A549 treated with ZK216348 at 1 μM for 4 hours (cell line): ENCODE measurements at places on chromosomes 1 and 21. TPM values are rescaled to one million over a fixed set of nuclear protein-coding genes. Genes with fewer than 3 reads are reported as not detected.

Gene WRAP73
- total RNA-seq: 14.7 to 19.9 TPM (median 19.2 TPM) in 5 replicates

Gene HLX
- total RNA-seq: 3.9 to 6.2 TPM (median 5.3 TPM) in 5 replicates

Gene NBPF11
- total RNA-seq: 4.5 to 5.1 TPM (median 4.6 TPM) in 5 replicates

Gene LRRC7
- total RNA-seq: not detected in 5 replicates

Gene SLC26A9
- 0.08 to 0.34 TPM (median 0.09 TPM) in 5 replicates for total RNA-seq

Gene PLD5
- 1.3 to 3.8 TPM (median 2.1 TPM) in 5 replicates for total RNA-seq

Gene MARK1
- 0.05 to 0.22 TPM (median 0.09 TPM) in 5 replicates for total RNA-seq

Gene SPRR2E
- not detected in 5 replicates for total RNA-seq

Gene AK5
- 5.8 to 13.3 TPM (median 6.9 TPM) in 5 replicates for total RNA-seq

Gene KCNA3
- total RNA-seq: not detected in 5 replicates

Gene KCNE2
- total RNA-seq: not detected in 5 replicates

Gene ZNF695
- 2.1 to 3.4 TPM (median 2.7 TPM) in 5 replicates for total RNA-seq

Gene FGR
- total RNA-seq: 0.07 TPM in 1 of 5 replicates, not detected in the others

Gene TP73
- 0.59 to 0.83 TPM (median 0.71 TPM) in 5 replicates for total RNA-seq
